ENCODE measurements at places on chromosomes 7 and 10.

DNA sequence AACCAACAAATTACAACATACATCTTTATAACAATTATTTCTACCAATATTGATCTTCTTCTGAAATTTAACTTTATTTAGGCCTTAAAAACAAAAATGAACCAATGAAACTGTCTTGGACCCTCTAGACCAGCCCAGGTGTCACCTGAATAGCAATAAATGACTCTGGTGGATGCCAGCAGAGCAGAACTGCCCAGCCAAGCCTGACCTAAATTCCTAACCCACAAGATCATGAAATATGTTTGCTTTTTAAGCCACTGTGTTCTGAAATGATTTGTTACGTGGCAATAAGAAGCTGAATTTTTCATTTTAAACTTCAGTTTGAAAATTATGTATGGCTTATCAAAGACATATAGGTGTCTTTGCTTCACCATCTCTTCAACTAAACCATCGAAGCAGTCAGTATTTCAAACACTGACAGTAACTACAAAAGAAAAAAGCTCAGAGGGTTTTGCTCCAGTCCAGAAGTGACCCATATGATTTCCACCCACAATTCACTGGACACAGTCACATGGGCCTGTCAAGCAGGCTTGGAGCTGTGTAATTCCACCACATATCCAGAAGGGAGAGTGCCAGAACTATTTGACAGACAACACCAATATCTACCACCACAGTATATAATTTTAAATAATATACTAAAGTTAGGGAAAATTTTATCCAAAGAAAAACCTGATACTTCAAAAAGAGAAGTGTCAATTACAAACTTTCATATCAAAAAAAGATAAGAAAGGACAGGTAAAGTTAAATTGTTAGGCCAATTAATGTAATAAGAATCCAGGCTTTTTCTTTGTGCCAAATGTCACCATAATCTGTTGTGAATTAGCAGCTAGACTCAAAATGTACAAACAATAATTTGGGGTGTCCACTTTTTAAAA lies 94.5 kb downstream of the KMT2C start:
- peak; percentile 88 for DNase-seq

DNA sequence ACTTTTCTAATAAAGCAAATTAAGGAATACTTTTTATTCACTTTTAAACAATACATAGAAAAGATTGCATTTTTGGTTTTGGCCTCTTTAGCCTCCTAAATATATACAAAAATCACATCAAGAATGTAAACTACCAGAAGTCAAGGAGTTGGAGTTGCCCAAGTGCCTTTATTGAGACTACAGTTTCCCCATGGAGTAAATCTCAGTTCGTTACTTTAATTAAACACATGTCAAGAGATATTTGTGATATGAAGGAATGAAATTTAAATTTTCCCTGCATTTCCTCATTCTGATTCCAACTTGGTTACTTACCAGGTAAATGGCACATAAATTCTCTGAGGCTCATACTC lies 492.9 kb downstream of the TNS3 start:
- DNase-seq, result no peak

DNA sequence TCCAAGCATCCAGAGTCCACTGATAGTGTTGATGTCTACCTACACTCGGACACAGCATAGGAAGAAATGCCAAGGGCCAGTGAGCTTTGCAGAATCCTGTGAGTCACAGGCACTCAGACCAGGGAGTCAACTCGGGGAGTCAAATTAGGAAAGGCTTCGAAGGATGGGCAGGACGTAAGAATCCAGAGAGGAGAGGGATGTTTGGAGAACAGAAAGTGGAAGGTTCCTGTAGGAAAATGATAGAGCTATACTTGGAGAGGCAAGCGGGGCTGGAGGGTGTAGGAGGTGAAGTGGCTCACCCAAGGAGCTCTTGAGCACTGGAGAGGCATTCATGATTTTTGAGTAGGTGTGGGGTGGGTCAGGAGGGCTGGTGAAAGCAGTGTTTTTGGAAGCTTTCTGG lies 3.0 kb downstream of the ZYX start:
- peak; percentile 58 for DNase-seq

DNA sequence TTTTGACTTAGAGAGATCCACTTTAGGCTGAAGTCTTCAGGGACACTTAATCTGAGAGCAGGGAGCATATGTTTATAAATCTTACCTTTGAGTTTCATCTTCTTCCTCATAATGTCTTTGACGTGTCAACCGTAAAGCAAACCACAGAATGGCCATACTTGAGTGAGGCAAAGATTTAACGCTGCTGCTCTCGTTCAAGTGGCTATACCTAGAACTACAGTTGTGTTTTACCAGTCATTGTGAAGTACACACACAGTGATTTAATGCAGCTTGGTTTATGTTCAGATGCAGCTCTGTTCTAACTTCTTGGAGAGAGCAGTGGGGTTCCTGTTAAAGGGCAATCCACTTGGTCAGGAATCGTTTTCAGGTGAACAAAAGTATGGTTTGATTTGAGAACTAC lies 39.9 kb upstream of the GOT1 start:
- DNase-seq, result no peak

GRCh38 chr7:779480-779879 lies 52.4 kb upstream of the PRKAR1B start:
- DNase-seq, result no peak

DNA sequence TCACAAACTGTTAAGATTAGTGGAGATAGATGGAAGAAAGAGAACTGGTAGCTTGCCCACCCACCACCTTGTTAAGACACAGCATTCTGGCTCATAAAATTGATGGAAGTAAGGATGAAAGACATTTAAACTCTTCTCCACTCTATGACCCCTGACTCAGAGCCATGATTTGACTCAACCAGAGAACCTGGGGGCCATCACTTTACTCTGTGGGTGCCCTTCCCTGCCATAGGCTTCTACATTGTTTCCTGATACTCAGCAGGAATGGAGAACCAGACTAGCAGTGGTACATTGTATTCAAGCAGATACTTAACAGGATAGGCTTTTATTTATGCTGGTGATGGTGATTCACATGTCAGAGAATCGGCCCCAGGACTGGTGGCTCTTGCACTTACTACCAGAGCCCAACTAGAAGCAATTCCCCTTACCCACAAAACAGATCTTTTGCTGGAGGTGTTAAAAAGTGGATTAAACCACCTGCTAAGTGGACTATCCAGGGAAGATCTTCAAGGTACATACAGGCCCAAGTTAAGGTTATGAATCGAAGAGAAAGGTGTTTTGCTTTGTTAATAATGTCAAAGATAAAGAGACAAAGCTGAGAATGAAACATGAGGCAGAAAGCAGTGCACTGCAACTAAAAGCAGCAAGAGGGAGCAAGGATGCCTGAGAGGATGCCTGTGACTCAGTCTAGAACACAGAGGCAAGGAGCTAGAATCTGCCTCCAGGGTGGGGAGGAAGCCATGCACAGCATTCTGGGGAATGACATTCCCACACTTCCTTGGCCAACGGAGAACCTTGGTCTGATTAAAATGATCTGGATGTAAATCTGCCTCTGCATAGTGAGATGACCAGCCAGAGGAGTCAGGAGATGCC lies 36.0 kb upstream of the GLI3 start:
- peak; percentile 74 for DNase-seq

- no peak for DNase-seq
Measured at GRCh38 chr7:141118767-141119166, 44.9 kb downstream of the TMEM178B start.

GRCh38 chr10:13718820-13719219 lies 132.1 kb downstream of the PRPF18 start:
- no peak for DNase-seq

DNA sequence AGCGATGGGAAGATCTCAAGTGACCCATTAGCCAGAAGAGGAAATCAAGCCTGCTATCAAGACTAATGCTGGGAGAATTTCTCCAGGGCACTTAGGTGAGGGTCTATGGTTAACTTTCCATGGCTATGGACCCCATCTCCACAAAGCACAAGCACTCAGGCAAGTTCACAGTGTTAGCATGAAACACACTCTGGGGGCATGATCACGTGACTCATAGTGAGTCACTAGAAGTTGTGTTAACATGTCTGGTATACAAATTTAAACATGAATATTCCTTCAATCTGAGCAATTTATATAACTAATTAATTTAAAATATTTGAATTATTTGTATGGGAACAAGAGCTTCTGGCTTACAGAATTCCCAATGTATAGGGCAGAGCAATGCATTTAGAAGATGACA lies 131.8 kb downstream of the FAM204A start:
- DNase-seq, result peak; percentile 8

DNA sequence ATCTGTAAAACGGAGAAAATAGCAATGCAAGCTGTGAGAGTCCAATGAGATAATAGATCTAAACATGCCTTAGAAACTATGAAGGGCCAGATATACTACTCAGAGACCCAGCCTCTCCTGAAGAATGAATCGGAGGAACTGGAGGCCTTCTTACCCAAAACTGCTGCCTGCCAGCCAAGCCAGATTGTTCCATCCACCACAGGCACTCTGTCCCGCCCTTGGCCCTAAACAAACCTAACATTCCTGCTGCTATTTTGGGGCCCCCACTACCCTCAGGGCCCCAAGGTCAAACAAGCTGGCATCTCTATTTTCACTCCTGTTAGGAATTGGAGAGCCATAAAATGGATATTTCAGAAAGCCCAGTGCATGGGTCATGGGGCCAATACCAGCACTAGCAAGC lies 48.0 kb upstream of the HMX3 start:
- DNase-seq, result no peak

GRCh38 chr7:71618278-71618677 lies 486.3 kb downstream of the GALNT17 start:
- no peak for DNase-seq

DNA sequence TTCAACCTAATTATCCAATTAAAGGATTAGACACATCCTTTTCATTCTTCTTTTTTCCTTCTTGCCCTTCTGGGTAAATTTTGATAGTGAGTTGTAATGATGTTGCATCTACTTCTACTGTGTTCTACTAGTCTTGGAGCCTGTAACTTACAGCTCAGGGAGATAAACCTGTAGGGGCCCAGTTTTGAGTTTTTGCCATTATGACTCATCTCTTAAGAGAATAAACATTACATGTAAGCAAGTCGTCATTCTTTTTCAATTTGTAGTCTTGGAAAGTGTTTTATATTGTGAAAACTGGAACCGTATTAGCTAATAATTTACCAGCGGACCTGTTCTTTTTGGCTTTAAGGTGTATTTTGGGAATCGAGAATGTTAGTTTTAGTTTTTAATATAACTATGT lies 89.7 kb upstream of the RPA3 start:
- peak; percentile 83 for DNase-seq

DNA sequence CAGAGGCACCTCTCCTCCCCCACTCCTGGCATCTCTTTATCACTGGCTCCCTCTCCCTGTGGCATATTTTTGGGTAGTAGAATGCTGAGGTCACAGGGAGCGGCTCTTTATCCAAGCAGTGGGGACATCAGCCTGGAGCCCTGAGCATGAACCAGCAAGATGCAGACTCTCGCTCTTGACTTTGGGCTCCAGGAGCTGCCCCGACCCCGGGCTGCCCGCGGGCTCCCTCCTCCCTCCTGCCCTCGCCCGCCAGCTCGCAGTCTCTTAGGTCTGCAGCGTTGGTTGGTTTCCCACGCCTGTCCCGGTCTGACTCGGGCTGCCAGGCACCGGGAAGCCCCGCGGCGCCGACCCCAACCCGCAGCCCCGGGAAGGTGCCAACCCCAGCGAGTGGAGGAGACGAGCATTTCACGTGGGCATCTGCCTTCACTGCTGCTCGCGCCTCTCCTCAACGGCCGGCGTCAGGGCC lies 1.3 kb downstream of the INSYN2A start:
- no peak for DNase-seq

DNA sequence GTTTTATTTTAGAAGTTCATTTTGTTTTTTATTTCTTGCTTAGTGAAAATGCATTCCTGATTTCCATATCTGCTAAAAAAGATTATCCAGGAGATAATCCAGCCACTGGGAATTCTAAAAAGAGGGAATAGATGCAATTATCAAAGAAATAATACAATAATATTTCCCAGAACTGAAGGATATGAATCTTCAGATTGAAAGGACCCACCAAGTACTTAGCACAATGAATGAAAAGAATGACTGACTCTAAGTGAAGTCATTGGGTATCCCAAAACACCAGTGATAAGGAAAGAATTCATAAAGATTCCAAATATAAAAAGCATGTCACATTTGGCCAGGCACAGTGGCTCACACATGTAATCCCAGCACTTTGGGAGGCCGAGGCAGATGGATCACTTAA lies 79.3 kb downstream of the REEP3 start:
- no peak for DNase-seq

DNA sequence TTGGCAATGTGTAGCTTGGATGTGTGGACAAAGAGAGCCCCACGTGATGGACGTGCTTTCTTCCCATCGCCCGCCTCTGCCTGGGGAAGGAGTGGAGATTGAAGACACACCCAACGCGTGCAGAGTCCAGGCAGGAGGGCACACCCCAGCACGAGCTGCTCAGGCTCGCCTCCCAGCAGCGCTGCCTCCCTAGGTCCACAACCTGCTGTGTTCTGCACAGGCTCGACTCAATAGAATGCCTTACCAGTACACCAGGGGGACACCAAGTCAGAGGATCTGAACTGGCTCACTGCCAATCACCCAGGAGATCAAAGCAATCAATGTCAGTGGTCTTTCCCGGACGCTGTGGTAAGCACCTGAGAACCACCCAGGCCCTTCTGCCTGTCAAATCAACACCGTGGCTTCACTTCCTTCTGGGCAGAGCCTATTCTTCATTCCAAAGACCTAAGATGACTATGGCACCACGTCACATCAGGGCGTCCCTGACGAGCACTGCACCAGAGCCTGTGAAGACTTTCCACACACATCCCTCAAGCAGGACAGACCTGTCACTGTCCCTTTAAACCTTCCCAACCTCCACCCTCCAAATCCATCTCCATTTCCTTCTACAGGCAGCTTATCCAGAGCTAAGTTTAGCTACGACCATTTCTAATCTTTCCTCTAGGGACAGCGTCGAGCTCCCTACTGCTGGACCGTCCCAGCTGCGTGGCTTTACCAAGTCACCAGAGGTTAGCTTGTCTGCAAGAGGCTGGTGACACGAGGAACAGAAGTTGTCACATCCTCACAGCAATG lies 72.3 kb downstream of the AMZ1 start:
- peak; percentile 52 for DNase-seq

DNA sequence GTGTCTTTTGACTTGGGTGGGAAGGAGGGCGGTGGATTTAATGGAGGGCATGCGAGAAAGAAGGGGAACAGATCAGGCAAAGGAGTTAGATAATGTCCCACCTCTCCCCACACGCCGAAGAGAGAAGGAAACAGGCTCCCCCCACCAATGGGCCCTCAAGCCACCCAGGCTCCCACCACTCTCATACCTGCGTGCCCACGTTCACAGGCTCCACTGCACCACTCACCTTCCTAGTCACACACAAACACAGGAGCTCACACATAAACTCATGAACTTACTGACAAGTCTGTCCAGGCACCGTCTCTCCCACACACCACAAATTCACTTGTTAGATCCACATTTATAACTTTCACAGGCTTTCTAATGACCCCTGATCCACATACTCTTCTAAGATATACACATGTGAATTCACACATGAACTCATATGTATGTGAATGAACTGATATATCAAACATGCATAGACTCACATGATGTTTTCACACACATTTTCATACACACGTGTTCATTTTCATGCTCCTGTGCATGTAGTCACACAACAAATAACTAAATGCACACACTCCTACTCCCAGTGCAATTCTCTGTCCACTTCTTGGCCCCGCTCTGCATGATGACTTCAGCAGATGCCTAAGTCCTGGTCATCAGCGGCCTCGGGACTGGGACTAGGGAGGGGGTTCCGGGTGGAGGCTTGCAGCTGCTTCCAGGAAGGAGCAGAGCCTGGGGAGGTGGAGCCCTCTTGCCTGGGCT lies 1.5 kb downstream of the LZTS2 start:
- peak; percentile 94 for DNase-seq

GRCh38 chr7:27922907-27923641 lies 183.1 kb downstream of the TAX1BP1 start:
- DNase-seq, result peak; percentile 17

GRCh38 chr10:110483633-110484032 lies 14.1 kb upstream of the DUSP5 start:
- no peak for DNase-seq

All from choroid plexus epithelial cell (primary cell).